ENCODE measurements at places on chromosomes 6 and 20.

GRCh38 chr6:40285996-40286395 lies 301.2 kb downstream of the LRFN2 start:
- no peak for DNase-seq

DNA sequence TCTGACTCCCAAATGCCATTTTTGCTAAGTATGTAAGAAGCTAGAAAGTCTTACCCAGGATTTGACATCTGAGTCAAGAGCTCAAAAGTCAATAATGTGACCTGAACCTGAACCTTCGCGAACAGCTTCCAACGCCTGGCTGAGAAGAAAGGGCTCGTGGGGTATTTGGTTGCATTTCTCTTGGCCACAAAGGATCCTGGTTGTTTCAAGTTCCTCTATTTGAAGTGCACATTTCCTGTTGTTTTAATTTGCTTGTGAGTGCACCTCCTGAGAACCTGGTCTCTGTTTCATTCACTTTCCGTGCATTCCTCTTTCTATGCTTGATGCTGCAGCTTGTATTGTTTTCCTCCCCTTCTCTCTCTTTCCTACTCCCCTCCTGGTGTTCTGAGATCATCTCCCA lies 212.5 kb downstream of the FOXA2 start:
- DNase-seq, result no peak

DNA sequence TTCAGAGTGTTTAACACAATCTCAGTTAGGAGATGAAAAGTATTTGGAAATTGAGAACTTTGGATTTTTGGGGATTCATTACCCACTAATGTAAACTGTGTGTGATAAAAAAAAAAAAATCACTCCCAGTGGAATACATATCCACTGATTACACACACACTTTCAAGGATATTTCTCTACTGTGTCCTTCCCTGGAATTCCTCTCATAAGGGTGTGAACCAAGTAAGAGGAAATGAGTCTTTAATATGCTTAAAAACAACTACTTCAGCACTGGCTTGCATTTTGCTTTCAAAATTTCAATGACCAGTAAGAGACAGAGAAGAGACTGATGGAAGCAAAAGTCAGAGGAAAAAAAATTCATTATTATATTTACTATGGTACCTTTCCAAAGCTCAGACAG lies 24.5 kb upstream of the MYCT1 start:
- DNase-seq, result no peak

DNA sequence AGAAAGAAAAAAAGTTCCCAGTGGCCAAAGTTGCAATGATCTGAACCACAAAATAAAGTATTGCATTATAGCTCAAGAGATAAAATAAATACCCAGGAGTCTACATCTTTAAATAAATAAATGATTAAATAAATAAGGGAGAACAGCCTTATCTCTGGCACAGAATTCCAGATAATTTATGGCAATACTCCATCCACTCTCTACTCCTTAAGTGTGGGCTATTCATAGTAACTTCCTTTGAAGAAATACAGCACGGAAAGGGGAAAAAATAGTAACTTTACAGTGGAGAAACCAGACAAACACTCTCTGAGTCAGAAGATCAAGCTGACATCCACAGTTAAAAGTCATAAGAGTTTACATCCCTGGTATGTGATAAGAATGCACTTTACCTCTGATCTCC lies 11.6 kb downstream of the AURKA start:
- peak; percentile 27 for DNase-seq

GRCh38 chr20:48906221-48906877 lies 15.2 kb upstream of the ARFGEF2 start:
- DNase-seq, result no peak

- no peak for DNase-seq
Observed at GRCh38 chr6:37635319-37635718, 62.4 kb downstream of the MDGA1 start.

DNA sequence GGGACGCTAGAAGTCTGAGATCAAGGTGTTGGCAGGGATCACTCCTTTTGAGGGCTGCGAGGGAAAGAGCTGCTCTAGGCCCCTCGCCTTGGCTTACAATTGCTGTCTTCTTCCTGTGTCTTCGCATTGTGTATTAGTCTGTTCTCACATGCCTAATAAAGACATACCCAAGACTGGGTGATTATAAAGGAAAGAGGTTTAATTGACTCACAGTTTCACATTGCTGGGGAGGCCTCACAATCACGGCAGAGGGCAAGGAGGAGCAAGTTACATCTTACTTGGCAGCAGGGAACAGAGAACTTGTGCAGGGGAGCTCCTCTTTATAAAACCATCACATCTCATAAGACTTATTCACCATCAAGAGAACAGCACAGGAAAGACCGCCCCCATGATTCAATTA lies 102.5 kb upstream of the ASF1A start:
- DNase-seq, result no peak

GRCh38 chr6:46684771-46685170 lies 2.9 kb upstream of the TDRD6 start:
- DNase-seq, result no peak

DNA sequence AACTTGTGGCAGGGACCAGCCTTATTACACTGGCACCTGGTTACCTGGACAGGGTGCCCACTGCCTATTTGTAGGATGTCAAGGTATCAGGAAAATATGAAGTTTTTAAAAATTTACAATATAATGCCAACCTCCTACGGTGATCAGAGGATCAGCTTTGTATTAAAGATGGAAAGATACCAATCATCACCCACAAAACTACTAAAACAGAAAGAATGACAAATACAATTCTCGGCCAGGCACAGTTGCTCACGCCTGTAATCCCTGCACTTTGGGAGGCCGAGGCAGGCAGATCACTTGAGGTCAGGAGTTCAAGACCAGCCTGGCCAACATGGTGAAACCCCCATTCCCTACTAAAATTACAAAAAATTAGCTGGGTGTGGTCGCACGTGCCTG lies 18.4 kb upstream of the PRND start:
- no peak for DNase-seq

DNA sequence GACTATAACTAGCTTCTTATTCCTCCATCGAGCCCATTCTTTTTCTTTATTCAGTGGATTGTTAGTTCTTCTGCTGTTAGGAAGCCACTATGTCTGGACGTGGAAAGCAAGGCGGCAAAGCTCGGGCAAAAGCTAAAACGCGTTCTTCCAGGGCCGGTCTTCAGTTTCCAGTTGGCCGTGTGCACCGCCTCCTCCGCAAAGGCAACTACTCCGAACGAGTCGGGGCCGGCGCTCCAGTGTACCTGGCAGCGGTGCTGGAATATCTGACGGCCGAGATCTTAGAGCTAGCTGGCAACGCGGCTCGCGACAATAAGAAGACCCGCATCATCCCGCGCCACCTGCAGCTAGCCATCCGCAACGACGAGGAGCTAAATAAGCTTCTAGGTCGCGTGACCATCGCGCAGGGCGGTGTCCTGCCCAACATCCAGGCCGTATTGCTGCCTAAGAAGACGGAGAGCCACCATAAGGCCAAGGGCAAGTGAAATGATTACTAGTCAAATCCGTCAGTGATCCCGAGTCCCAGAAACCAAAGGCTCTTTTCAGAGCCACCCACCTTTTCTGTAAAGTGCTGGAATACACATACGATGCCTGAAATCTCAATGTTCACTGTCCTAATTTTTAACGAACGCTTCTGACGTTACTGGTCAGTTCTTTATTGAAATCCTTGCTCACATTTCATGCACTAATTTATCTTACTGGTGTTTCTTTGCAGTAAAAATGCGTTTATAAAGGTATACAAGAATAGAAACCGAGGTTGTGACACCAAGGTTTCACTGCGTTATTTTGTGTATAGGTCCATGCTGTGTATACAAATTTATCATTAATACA lies 129.9 kb downstream of the HFE start:
- no peak for DNase-seq

DNA sequence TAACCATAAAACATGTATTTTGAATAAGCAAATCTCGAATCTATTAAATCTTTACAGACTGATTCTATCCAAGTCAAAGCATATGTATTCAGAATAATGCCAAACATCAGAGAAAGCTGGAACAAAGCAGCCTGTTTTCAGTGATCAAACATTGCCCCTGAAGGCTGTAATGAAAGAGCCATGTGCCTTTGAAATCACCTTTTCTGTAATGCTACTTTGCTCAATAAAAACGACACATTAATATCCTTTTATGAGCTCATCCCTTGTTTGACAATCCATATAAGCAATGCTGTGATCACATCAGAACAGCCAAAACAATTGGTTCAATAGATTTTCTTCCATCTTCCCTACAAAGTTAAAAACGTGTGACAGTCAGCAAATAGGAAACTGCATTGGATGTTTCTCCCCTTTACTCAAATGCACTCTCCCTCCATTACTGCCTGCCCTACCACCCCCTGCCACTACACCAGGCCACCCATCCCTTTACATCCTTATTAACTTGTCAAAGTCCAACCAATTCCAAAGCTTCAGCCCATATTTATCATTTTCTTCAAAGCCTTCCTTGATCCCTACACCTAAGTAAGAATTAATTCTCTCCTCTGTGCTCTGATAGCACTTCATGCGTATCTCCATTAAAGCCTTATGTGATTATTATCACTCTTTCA lies 42.0 kb downstream of the THEMIS start:
- DNase-seq, result no peak

DNA sequence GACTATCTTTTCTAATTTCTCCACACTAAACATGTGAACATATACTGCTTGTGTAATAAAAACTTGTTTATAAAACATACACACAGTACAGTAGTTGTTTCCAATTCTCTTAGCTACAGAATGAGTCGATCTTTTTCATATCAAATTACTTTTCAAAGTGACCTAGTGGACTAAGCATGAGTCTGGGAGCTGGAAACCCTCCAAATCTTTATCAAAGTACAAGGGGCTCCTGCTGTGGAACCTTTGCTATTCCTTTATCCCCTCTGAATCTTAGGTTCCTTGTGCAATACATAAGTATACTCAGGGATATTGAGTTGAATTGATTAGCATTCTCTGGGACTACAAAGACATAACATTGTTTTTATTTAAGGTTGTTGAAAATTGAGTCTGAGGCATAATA lies 48.7 kb upstream of the TAB2 start:
- no peak for DNase-seq

DNA sequence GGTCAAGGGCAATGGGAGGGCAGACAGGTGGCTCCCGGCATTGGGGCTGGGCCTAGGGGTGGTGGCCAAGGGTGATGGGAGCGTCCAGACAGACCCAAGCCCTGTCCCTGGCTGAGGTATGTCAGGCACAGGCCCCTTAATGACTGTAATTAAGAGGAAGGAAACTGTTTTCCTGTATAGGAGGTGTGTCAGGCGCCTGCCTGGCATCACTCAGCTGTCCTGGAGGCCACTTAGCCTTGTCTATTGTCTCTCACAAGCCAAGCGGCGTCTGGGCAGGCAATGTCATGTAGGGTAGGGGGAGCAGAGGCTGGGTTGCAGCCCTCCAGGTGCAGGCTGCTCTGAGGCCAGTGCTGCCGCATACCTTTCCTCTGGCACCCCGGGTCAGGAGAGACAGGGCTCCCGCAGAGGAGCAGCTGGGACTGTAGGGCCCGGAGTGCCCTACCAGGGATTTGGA lies 3.9 kb upstream of the FAM83C start:
- no peak for DNase-seq

GRCh38 chr6:15531973-15532372 lies 130.9 kb downstream of the DTNBP1 start:
- DNase-seq, result no peak

GRCh38 chr6:82534876-82535275 lies 171.3 kb downstream of the TPBG start:
- DNase-seq, result no peak

DNA sequence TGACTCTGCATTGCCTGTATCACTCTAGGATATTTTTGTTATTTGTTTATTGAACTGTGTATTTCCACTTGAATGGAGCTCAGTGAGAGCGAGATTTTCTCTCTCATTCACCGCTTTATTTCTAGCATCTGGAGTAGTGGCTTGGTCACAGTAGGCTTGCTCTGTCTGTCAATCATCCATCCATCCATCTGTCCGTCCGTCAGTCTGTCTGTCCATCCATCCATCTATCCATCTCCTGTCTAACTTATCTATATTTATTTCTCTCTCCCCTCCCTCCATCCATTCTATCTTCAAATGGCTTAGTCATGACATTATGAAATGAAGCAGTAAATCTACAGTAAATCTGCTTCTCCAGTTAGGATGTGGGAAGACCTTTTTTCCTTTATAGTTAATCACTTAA lies 94.6 kb downstream of the TIAM2 start:
- DNase-seq, result no peak

DNA sequence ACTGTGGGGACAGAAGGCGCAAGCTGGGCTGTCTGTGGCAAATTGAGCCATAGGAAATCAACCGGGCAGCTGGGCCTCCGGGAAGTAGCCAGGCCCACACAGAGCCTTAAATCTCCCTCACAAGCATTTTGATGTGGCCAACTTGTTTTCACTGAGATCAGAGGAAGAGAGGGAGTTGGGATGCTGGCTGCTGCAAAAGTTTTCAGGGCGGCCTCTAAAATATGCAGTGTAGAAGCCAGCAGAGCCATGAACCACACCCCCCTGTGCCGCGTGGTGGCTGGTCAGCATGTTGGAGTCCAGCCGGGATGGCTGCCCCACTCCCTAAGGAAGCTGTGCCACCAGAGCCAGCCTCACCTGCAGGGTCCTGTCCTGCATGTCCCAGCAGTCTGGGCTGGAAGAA lies 167.4 kb downstream of the CDC5L start:
- DNase-seq, result no peak

- no peak for DNase-seq
Observed at GRCh38 chr20:48819821-48820648, 7.8 kb downstream of the PREX1 start.

GRCh38 chr6:123105561-123105960 lies 109.5 kb downstream of the CLVS2 start:
- DNase-seq, result no peak

DNA sequence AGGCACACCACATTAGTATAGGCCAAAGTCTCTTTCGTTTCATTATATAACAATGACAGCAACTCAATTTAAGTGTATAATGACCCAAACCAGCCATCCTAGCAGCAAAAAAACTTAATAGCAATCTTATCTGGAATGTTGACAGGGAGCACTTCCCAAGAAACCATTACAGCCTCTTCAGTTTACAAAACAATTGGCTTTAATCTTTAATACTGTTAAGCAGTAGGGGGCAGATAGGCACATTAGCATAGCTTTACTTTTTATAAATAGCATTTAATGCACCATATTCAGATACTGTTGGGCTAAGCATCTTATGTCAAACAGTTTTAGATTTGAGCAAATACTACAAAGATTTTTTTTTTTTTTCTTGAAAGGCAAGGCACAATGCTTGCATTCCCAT lies 193.3 kb upstream of the MAP3K7 start:
- DNase-seq, result no peak

- no peak for DNase-seq
Observed at GRCh38 chr6:165659945-165660856, 2.8 kb downstream of the PDE10A start.

- no peak for DNase-seq
Observed at GRCh38 chr6:19571176-19571575, 266.0 kb upstream of the ID4 start.

GRCh38 chr6:22146931-22147701 lies 149.7 kb downstream of the PRL start:
- DNase-seq, result peak; percentile 92

DNA sequence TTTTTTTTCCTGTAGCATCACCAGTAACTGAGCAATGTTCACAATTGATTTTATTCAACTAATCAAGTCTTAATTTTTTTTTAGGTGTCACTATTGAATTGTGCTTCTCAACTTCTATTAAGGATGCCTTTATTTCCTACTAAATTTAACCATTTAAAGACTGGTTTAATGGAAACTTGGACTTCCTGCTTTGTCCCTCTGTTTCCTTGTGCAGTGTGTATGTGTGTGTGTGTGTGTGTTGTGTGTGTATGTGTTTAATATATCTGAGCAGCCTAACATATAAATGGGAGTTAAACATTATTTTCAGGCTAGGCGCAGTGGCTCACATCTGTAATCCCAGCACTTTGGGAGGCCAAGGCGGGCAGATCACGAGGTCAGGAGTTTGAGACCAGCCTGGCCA lies 1.8 kb downstream of the SERPINB6 start:
- DNase-seq, result no peak

GRCh38 chr20:32326504-32326845 lies 31.7 kb upstream of the ASXL1 start:
- no peak for DNase-seq

All from AG04450 (cell line).